ENCODE measurements at places on chromosomes 16 and 17.
A peak's percentile ranks its signal among the peaks of the same experiment; 100 is the strongest.

DNA sequence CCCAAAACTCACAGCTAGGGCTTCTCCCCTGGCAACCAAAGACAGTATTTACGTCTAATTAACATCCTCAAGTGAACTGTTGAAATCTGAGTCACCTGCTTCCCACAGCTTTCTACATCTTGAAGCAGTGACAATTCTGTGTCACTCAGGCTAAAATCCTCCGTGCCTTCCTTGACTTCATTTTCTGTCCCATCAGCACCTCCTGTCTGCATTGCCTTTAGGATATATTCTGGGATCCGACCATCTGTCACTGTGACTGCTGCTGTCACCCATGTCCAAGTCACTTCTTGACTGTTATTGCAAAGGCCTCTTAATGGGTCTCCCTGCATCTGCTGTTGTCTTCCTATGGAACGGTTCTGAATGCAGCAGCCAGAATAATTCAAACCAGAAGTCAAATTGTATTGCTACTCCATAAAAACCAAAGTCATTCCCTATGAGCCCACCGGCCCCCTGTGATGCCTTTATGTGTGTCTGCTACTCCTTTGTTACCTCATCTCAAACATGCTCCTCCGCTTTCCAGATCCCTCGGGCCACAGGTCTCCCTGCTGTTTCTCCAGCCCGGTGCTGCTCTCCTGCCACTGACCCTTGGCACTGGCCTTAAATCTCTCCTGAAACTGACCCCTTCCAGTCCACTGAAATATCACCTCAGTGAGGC lies 56.9 kb downstream of the WWP2 start:
- DNase-seq = no peak

GRCh38 chr16:49085686-49086085 lies 196.0 kb downstream of the CBLN1 start:
- no peak for DNase-seq

GRCh38 chr17:27633312-27634025 lies 2.5 kb downstream of the LGALS9 start:
- no peak for DNase-seq

DNA sequence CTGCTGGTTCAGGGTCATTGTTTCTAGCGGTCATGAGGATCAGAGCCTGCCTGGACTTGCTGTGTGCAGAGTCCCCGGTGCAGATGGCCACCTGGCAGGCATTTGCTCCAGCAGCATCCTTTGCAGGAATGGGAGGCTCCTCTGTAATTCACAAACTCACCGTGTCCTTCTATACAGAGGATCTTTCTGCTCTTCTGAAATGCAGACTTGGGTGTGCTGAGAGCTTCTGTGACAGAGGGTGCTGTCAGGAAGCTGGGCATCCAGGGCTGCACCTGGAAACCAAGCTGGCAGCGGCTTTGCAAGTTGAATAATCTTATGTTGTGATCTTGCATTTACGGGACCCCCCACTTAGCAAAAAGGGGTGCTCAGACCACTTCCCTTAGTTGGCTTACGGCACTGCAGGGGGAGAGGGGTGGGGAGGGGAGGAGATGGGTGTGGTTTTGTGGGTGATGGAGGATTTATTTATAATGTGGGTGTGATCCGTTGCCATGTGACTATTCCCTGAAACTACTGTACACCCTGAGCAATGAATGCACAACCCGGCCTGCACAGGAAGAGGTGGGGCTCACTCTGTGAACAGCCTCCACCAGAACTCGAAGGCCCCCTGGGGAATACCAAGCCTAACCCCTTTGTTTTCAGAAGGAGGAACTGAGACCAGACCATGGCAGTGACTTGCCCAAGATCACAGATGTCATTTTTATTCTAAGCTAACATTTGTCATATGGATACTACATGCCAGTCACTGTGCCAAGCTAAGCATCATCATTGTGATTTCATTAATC lies 178.3 kb downstream of the PRKCB start:
- DNase-seq = no peak

DNA sequence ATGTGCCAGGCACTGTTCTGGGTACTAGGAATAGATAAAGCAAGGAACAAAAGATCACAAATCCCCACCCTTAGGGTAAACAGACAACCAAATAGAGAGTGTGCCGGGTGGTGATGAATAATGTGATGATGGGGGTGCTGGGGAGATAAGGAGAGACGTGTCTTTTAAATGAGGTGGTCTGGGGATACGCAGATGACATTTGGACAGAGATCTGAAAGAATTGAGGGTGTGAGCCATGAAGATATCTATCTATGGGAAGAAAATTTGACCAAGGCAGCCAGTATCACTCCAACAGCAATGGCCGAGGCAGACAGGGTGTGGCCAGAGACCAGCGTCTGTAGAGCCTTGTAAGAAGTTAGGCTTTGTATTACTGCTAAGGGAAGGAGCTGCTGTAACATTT lies 165.3 kb downstream of the MRTFB start:
- DNase-seq = no peak

GRCh38 chr17:12982224-12982623 lies 35.6 kb downstream of the ELAC2 start:
- no peak for DNase-seq

DNA sequence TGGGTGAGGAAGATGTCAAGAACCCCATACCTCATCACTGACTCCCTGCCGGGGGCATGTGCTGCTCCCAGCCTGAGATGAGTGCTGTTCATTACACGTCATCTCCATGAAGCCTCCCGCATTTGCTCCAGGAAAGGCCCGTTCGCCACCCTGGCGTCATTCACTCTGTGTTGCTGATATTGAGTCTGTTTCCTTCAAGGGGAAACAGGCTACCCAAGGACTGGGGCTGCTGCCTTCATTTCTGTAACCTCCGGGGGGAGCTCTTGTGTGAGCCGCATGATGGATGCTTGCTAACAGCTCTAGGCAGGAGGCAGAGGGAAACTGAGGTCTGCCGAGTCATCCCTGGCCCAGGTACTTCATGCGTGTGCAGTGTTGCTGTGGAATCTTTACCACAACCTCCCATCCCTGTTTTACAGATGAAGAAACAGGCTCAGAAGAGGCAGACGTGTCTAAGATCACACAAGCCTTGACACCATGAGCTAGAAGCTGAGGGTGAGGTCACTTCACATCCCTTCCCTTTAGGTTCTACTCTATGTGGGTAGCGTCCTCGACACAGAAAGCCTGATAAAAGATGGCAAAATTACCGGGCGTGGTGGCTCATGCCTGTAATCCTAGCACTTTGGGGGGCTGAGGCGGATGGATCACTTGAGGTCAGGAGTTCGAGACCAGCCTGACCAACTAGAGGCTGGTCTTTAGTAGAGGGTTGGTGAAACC lies 3.5 kb upstream of the ARMC5 start:
- DNase-seq = no peak

DNA sequence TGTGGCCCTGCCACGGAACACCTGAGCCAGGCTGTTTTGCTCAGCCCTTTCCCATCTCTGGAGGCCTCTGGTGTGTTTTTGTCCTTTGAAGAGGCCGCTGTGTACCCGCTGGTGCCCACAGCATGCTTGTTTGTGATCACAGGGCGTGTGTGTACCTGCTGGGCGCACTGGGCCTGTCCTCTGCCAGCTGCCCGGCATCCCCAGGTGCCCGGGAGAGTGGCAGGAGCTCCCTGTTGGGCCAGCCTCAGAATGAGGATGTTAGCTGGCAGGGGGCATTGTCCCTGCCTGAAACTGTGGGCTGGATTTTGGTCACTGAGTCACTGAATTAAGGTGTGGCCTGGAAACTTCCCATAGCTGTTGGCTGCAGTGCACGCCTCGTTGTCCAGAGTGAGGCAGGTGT lies 31.1 kb downstream of the BAIAP2 start:
- no peak for DNase-seq

GRCh38 chr17:43634591-43635125 lies 27.1 kb downstream of the MEOX1 start:
- no peak for DNase-seq

DNA sequence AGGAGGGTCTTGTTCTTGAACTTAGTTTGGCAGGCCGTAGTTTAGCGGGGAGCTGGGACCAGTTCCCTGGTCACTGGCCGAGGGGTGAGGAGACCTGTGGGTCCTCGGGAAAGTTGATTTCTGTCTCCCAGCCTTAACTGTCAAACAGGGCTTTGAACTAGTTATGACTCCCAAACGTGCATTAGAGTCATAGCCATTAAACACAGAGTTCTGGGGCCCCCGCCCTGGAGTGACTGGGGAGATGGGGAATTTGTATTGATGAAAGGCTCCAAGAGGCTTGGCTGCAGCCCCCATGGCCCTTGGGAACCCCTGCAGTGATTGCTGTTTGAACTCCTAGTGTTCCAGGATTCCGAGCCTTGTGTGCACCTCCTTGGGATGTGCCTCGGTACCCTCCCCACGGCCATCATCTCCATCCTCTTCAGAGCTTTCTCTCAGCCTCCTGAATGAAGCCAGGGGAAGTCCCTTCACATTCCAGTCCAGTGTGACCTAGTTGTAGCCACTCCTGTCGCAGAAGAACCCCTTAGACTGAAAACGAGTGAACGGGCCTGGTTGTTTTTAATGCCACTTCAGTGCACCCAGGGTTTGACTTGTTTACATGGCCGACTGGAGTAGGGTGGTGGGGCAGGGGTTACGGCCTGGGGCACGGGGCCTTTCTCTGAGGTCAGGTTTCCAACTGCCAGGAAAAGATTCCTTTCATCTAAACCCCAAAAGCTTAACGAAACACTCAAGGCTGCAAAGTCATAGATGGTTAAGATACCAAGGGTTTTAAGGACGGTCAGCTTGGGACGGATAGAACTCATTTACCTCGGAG lies 1.4 kb downstream of the MPRIP start:
- DNase-seq = no peak

DNA sequence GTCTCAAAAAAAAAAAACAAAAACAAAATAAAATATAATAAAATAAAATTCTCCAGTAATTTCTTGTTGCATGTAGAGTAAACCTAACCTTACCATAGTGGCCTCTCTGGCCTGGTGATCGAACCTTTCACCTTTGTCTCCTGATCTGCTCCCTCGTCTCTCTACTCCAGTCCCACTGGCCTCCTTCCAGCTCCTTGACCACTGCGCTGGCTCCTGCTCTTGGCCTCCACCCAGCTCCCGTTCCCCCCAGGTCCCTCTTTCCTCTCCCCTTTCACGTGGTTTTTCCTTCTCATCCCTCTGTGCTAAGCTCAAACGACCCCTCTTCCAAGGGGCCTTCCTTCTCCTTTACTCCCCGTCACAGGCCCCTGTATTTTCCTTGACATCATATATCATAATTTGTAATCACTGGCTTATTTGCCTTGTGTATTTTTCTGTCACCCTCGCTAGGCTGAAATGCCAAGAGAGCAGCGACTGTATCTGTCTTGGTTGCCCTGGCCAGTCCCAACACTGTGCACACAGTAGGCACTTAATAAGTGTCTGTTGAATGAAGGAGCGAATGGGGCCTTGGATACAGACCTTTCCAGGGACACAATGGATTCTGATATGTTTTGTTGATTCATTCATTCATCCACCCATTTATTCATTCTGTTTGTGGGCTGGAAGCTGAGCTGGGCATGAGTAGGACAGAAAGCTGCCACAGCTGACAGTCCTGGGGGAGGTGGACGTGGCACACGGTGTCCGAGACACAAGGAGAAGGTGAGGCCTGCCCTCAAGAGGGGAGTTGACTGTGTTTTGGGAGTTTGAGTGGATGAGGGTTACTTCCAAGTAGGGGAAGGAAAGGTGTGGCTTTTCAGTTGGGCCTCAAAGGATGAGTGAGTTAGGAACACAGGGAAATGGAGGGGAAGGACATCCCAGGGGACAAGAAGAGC lies 5.8 kb upstream of the SCN4A start:
- DNase-seq = no peak

GRCh38 chr17:49381033-49381432 lies 19.0 kb upstream of the ZNF652 start:
- no peak for DNase-seq

- no peak for DNase-seq
Measured at GRCh38 chr17:4064366-4064765, 78.5 kb downstream of the ZZEF1 start.

GRCh38 chr17:21039839-21040575 lies 2.8 kb downstream of the USP22 start:
- DNase-seq = no peak

GRCh38 chr17:56679115-56679776 lies 85.7 kb downstream of the NOG start:
- DNase-seq = no peak

- DNase-seq = no peak
Measured at GRCh38 chr16:8634991-8635736, 13.7 kb downstream of the METTL22 start.

GRCh38 chr17:79777894-79778503 lies at the start of gene CBX2:
Gene CBX2, plus strand, starts transcription at chr17:79778148. Its CDS starts 88 bp downstream, at chr17:79778236.
- no peak for DNase-seq

GRCh38 chr16:10180771-10181163 lies 1.5 kb downstream of the GRIN2A start:
- DNase-seq = no peak

- no peak for DNase-seq
Measured at GRCh38 chr17:72287586-72287985, 166.8 kb downstream of the SOX9 start.

GRCh38 chr16:73713251-73713650 lies 583.4 kb upstream of the PSMD7 start:
- no peak for DNase-seq

DNA sequence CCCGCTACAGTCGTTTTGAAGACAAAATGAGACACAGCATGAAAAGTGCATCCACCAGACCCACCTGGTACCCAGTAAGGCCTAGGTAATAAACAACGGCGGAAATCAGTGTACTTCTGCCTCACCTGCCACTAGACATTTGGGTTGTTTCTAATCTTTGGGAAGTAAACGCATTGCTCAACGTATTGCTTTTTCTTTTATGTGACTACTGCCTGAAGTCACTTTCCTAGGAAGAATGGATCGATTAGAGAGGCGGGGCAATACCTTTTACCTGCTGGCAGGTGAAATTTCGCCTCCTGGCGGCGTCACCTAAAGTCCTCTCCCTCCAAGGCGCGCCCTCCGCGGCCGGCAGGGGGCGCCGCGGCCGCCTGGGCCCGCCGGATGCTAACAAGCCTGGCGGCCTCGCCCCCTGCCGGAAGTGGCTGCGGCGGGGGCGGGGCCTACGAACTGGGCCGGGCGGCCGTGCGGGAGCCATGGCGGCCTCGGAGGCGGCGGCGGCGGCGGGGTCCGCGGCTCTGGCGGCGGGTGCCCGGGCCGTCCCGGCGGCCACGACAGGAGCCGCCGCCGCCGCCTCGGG lies at the start of gene ATMIN:
ATMIN (plus strand) TSS at position 445 of the 577 bp plus-strand sequence; CDS start at position 474, 29 bp downstream.
- peak; percentile 63 for DNase-seq

DNA sequence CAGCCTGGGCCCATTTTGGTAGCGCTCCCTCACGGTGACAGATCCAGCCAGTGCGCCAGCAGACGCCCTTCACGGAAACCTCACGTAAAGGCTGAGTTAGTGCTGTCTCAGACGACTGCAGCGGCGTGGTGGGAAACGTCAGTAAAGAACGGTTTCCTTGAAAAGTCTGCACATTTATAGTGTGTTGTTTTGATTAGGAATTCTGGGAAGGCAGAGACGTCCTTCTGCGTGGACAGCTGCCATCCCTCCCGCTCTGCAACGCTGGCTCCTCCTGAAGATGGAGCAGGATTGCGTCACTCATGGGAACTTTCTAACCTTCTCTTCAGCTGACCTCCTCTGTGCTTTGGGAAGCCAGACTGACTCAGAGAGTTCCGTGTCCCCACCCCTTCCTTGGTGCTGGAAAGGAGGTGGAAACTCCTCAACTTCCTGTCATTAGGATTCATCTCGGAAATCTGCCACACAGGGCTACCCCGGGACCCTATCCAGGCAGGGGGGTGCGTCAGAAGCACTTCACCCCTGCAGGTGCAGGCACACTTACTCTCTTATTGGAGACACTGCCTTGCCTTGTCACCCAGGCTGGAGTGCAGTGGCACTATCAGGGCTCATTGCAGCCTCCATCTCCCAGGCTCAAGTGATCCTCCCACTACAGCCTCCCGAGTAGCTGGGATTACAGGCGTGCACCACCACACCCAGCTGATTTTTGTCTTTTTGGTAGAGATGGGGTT lies 24.3 kb upstream of the CRISPLD2 start:
- DNase-seq = peak; percentile 66
